Stimulated activated CD4-positive, alpha-beta T cell treated with anti-CD3 and anti-CD28 coated beads, Interleukin-2, amount 100 ng/mL, for 4 hours (primary cell): ENCODE measurements at places on chromosomes 5 and 9.

GRCh38 chr5:524234-524972, at the start of gene SLC9A3:
TSS of gene SLC9A3 (minus strand) at chr5:524449.
- DNase-seq: no peak

GRCh38 chr5:135186662-135187522, 152.9 kb upstream of the PITX1 start:
- DNase-seq: no peak

- no peak for DNase-seq
Measured at GRCh38 chr9:108956022-108956630, 21.9 kb downstream of the ABITRAM start.

DNA sequence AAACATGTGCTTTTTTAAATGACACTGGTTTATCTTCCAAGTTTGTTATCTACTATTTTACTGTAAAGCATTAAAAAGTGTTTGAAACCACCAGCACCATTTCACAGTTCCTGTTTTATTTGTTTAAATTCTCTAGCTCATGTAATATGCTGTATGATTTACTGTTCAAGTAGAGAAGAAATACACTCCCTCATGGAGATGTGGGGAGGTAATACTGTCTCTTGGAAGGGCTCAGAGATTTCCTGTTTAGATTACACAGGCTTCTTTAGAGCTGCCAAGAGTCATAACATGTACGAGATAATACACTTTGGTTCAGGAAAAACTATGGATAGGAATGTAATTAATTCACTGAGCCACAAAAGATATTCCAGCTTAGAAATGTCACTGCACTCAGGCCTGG, 135.0 kb upstream of the CCDC152 start:
- no peak for DNase-seq

DNA sequence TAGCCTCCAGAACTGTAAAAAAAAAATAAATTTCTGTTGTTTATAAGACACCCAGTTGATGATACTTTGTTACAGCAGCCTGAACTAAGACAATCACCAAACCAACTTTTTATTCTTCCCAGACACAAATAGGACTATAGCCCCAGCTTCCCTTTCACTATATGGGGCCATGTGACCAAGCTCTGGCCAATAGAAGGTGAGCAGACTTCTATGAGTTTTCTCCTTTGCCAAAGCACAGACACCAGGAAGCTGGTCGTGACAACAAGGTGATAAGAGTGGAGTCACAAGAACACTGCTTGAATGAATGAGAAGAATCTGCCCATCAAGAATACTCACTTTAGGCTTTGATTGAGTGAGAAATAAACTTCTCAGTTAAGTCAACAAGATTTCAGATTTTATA, 217.7 kb downstream of the DEPDC1B start:
- no peak for DNase-seq

GRCh38 chr9:99006979-99007378, 63.3 kb downstream of the COL15A1 start:
- DNase-seq: no peak

GRCh38 chr5:21806943-21807342, 1046.2 kb downstream of the CDH12 start:
- DNase-seq: no peak

DNA sequence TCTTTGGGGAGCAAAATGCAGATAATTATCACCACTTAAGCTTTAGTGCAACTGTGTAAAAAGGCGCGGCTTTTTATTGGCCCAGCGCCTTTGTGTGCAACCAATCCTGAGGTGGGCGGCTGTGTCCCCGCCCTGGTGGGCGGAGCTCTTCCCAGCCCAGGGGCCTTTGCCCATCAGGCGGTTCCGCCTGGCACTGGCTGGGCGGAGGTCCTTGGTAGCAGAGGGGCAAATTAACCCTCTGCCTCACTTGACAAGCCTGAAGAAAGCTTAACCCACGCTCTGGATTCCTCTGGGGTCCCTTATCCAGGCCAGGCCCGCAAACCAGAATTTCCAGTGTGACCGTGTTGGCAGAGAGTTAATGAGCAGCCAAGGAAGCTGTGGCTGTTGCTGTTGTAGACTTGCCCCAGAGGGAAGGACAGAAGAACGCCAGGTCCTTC, 12.8 kb upstream of the NIPAL4 start:
- DNase-seq: no peak

DNA sequence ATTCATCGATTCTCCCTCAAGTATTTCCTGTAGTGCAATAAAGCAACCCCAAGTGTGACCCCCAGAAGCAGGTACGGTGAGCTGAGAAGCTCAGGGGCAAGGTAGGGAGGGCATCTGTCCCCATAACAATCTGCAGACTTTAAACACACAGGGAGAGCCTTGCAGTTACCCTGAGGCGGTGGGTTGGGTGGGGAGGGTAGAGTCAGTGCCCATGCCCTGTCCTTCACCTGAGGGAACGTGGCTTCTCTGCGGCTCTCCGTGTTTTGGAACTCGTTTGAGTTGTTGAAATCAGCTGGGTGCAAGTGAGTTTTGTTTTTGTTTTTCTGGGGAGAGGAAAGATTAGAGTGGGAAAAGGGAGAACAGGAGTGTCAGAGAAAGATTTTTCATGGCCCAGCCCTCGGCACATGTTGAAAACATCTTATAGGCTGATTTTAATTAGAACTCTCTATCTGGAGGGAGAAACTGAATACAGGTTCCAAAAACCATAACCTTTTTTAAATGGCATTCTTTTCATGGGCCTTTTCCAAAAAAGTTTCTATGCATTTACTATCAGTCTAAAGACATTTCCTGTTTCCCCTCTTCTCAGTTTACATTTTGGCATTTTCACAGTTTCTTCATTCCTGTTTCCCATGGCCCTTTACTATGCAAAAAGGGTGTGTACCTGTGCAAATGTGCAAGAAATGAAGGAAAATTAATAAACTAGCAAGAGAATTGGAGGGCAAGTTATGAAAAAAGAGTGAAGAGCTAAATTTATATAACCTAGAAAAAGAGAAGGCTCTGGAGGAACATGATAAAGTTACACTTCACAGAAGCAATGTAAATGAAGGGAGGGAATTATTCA, 266.5 kb upstream of the VLDLR start:
- DNase-seq: no peak

DNA sequence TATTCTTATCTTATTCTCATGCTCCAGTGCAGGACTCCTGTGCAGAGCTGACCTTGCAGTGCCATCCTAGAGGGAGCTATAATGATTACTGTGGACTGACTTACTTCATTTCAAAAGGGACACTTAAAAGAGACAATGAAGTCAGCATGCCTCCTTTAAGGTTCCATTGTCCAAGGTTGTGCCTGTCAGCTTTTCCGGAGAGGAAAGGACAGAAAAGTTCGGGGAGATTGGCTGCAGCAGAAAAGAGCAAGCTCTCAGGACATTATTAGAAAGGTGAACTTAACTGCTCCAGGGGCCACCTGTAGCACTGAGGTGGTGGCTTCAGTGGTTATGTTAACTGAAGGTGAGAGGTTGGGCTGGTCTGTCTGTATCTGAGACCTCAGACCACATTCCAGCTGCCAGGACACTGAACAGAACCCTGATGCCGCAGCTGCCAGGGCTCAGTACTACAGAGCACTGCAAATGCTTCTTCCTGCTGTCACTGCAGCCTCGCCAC, 112.9 kb downstream of the ST8SIA4 start:
- DNase-seq: no peak

GRCh38 chr5:78016863-78017529, 240.9 kb upstream of the TBCA start:
- DNase-seq: no peak

DNA sequence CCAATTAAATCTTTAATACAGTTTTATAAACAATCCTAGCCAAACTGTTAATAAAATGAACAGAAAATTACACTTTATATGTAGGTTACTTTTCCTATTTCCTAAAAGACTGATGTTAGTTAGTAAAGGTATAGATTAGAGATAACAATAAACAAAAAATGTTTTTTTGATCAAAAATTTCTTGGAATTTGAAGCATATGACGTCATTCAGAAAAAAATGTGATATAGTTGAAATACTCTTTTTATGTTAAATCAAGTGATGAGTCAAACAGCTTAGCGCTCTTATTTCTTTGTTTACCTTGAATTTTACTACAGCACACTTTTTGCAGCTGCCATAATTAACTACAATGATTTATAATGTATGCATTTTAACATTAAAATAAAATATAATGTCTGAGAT, 195.8 kb downstream of the SLC12A2 start:
- no peak for DNase-seq

GRCh38 chr5:4725594-4725993, 414.5 kb upstream of the ADAMTS16 start:
- no peak for DNase-seq

GRCh38 chr5:154049636-154050035, 10.9 kb downstream of the MFAP3 start:
- no peak for DNase-seq

- DNase-seq: no peak
Measured at GRCh38 chr5:113909782-113910181, 396.3 kb downstream of the YTHDC2 start.

- DNase-seq: peak; percentile 21
Measured at GRCh38 chr5:139482050-139482889, at the start of gene STING1. TSS of gene STING1 (minus strand) at chr5:139482758. CDS start at chr5:139481704, 1,054 bp downstream.

- DNase-seq: no peak
Measured at GRCh38 chr5:38598994-38599617, 42.7 kb upstream of the LIFR start.

GRCh38 chr5:150640311-150641005, at the start of gene SYNPO:
TSS of gene SYNPO (plus strand) at chr5:150640660. CDS start at chr5:150648276, 7,616 bp downstream.
- DNase-seq: no peak

DNA sequence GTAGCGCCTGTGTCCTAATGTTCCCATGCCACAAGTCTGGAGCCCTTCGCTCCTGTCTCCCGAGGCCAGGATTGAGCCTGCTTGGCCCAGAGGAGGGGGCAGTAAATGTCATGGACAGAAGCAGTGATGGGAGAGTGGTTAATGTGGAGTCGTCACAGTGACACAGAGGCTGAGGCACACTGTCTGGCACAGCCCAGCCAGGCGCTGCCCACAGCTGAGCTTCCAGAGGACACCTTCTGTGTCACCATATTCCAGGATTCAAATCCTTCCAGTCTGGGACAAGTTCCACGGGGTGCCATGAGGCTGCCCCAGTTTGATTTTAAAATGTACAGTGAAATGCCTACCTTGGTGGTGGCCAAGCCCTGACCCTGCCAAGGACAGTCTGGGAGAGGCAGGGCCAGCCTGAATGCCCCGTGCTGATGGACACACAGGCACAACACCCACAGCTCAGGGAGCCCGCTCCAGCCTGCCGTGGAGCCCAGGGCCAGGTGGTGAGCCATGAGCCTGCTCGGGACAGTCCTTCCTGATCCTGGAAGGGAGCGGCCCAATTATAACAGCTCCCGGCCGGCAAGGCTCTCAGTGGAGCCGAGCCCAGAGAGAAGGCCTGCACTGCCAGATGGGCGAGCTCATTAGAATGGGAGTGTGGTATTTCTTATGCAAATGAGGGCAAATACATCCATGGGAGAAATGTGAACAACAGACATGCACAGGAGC, 99.1 kb upstream of the RUFY1 start:
- no peak for DNase-seq

DNA sequence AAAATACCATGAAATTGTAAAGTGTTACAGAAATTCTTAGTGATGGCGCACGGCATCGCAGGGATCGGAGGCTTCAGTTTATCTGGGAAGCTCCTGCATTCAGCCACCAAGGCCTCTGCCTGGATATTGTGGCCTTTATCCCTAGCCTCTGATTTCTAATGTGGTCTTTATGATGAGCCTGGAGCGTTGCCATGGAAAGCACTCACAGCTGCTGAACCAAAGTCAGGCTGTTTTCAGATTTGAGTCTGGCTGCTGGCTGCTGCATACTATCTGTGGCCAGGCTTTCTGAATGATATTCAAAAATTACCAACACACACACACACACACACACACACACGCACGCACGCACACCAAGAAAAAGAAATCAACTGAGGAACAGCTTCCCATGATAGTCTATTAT, 101.1 kb upstream of the ZNF366 start:
- DNase-seq: no peak

DNA sequence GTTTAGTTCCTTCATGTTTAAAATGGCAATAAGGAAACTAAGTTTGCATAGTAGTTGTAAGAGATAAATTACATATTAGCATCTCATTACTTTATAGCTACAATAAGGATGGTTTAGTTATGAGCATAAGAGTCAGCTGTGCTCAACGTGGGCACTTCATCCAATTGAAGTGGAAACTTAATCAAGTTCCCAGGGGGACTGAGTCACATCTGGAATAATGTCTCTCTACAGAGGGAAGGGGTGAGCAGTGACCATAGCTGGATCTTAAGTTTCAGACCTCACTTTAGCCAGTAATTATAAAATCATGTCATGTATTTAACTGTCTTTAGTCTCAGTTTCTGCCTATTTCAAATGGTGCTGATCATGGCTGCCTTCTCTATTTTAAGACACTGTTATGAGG, 36.8 kb upstream of the FAM240B start:
- no peak for DNase-seq

DNA sequence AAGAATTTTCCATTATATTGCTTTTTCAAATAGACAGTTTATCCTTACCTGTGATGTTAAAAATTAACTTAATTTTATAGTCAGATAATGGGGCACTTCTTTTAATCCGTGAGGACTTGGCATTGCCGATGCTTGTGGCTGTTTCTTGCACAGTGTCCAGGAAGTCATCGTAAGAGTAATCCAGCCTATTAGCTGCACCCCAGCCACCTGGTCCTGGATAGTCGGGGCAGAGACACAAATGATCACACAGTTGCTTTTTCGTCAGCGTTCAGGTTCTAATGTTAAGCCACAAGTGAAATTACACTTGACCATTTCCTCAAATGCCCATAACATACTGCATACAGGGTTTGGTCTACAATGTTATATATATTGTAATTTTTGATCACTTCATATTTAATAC, 107.4 kb downstream of the SVEP1 start:
- no peak for DNase-seq

DNA sequence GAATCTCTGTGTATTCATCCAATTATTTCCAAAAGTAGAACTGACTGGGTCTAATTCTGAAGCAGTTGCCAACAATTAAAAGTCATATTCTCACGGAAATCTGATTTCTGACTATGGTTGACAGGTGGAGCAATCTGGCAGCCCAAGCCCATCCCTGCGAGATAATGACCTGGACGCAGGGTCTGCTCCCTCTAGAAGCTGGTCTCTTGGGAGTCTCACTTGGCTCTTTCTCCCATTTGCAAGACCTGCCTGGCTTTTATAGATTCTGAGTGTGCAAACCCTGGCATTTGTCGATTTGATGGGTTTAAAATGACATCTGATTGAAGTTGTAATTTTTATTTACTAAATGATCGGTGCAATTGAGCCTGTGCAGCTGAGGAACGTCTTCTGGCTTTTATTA, 49.4 kb upstream of the NEURL1B start:
- no peak for DNase-seq

GRCh38 chr9:127909839-127910273, 7.0 kb downstream of the ST6GALNAC4 start:
- no peak for DNase-seq

DNA sequence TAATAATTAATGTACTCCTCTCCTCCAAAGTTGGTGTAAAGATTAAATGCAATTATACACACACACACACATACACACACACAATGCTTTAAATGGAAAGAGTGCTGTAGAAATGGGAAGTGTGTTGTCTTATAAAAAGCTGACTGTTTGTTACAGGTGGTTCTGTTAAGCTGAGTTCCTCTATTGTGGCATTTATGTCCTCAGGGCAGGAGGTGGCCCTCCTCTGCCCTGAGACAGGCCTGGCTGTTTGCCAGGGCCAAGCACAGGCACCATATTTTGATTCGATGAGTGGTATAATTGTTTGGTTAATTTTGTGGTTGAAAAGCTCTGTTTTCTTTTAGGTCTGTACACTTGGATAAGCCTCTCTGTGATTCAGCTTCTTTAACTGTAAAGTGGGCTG, 573.9 kb downstream of the KIF4B start:
- no peak for DNase-seq

- DNase-seq: no peak
Measured at GRCh38 chr5:137231540-137231939, 267.6 kb downstream of the SPOCK1 start.

- no peak for DNase-seq
Measured at GRCh38 chr9:27154908-27155307, 45.9 kb downstream of the TEK start.
